ENCODE measurements at places on chromosomes 2 and 18.

GRCh38 chr2:163723881-163724280 is 11.9 kb downstream of the FIGN start:
- H3K36me3 ChIP-seq: peaks cover 6% of the 10 kb centered on the region
- DNase-seq: no peak
- H3K4me1 ChIP-seq: peaks cover 36% of the 10 kb centered on the region
- H3K27ac ChIP-seq: no peak overlapping the region

- DNase-seq: no peak
- no peak overlapping the region for H3K27ac ChIP-seq
- no peaks in the 10 kb centered on the region for H3K27me3 ChIP-seq
- no peaks in the 10 kb centered on the region for H3K4me1 ChIP-seq
- H3K36me3 ChIP-seq: peaks cover 6% of the 10 kb centered on the region
Measured at GRCh38 chr2:199329031-199329430, 128.7 kb downstream of the SATB2 start.

- H3K27ac ChIP-seq: no peak overlapping the region
- H3K4me3 ChIP-seq: no peak overlapping the region
- peaks cover 47% of the 10 kb centered on the region for H3K4me1 ChIP-seq
- DNase-seq: no peak
- H3K27me3 ChIP-seq: no peaks in the 10 kb centered on the region
Measured at GRCh38 chr2:181776336-181776735, 96.0 kb upstream of the NEUROD1 start.

- no peaks in the 10 kb centered on the region for H3K36me3 ChIP-seq
- no peak overlapping the region for H3K27ac ChIP-seq
- H3K4me3 ChIP-seq: peak overlapping the region; percentile 78
- H3K4me1 ChIP-seq: peaks cover 18% of the 10 kb centered on the region
Measured at GRCh38 chr2:96527286-96528005, 9.1 kb upstream of the ARID5A start.

DNA sequence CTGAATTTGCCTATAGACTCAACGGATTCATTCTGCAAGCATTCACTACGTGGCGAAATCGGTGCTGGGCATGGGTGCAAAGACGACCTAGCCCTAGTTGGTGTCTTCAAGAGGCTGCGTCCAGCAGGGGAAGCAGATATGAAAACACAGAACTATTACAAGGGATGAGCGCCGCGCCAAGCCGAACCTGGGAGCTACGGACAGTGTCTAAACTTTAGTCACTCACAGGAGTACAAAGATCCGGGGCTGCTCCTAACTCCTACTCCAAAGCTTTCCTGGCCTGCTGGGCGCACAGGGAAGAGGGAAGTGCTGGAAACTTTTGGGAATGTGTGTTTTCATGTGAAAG is 732 bp upstream of the ANXA4 start:
- DNase-seq: peak; percentile 18
- H3K4me3 ChIP-seq: peak overlapping the region; percentile 89
- peaks cover 10% of the 10 kb centered on the region for H3K4me1 ChIP-seq
- peaks cover 46% of the 10 kb centered on the region for H3K27me3 ChIP-seq
- H3K36me3 ChIP-seq: no peaks in the 10 kb centered on the region

- H3K27me3 ChIP-seq: peaks cover 18% of the 10 kb centered on the region
- peaks cover 29% of the 10 kb centered on the region for H3K4me1 ChIP-seq
- no peak for DNase-seq
Measured at GRCh38 chr2:156399224-156399949, 36.8 kb upstream of the GPD2 start.

- no peaks in the 10 kb centered on the region for H3K4me1 ChIP-seq
- no peak overlapping the region for H3K4me3 ChIP-seq
- no peaks in the 10 kb centered on the region for H3K27me3 ChIP-seq
- H3K27ac ChIP-seq: no peak overlapping the region
Measured at GRCh38 chr2:157735532-157735931, 106.9 kb upstream of the ACVR1C start.

DNA sequence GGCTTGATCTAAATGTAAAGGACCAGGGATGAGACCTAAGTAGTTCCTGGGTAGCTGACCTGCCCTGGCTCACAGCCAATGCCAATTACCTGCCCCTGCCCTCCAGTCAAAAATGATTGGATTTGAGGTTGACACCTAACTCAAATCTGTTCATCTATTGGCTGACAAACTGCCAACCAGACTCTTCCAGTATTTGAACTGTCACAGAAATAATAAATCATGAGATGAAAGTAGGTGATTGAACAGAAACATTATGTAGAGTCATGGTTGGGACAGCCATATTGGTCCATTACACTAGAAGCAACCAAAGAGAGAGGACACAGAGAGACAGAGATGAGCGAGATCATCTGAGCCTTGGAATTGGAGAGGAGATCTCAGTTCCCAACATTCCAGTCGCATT is 109.1 kb downstream of the ATL2 start:
- H3K4me3 ChIP-seq: no peak overlapping the region
- no peaks in the 10 kb centered on the region for H3K4me1 ChIP-seq
- H3K27ac ChIP-seq: no peak overlapping the region
- DNase-seq: no peak
- H3K36me3 ChIP-seq: no peaks in the 10 kb centered on the region

GRCh38 chr2:239375278-239376061 is 25.4 kb downstream of the HDAC4 start:
- peaks cover 12% of the 10 kb centered on the region for H3K4me1 ChIP-seq
- H3K27me3 ChIP-seq: no peaks in the 10 kb centered on the region

- H3K27me3 ChIP-seq: no peaks in the 10 kb centered on the region
- no peaks in the 10 kb centered on the region for H3K36me3 ChIP-seq
- H3K4me1 ChIP-seq: peaks cover 8% of the 10 kb centered on the region
- no peak overlapping the region for H3K27ac ChIP-seq
- no peak overlapping the region for H3K4me3 ChIP-seq
Measured at GRCh38 chr2:119408221-119408619, 23.4 kb upstream of the TMEM37 start.

DNA sequence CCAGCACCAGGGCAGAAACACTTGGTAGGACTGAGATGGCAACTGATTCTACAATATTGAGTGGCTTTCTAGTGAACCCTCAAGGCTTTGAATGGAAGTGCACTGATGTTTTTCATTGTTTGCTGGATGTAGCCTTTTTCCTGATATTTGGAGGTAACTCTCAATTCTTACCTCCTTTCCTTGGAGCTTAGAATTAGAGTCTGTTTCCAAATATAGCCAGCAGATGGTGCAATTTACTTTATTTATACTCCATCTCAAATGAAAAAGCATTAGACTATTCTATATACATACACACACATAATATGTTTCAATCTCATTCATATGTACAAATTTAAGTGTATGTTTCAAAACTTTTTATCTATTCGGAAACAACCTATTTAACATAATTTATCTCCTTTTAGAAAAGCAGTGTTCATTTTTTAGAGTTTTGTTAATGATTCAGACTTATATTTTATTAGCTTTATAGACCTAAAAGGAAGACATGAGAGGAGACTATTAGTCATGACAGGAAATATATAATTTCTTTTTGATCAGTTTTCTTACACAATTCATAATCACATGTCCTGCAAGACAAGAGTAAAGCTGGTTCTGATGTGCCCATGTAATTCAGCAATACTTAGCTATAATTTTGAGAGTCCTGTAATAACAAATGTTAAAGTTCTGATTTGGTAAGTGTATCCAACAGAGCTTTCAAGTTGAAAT is 124.8 kb downstream of the NUP35 start:
- H3K27me3 ChIP-seq: no peaks in the 10 kb centered on the region
- H3K36me3 ChIP-seq: no peaks in the 10 kb centered on the region
- H3K4me1 ChIP-seq: no peaks in the 10 kb centered on the region
- no peak overlapping the region for H3K27ac ChIP-seq
- no peak for DNase-seq

DNA sequence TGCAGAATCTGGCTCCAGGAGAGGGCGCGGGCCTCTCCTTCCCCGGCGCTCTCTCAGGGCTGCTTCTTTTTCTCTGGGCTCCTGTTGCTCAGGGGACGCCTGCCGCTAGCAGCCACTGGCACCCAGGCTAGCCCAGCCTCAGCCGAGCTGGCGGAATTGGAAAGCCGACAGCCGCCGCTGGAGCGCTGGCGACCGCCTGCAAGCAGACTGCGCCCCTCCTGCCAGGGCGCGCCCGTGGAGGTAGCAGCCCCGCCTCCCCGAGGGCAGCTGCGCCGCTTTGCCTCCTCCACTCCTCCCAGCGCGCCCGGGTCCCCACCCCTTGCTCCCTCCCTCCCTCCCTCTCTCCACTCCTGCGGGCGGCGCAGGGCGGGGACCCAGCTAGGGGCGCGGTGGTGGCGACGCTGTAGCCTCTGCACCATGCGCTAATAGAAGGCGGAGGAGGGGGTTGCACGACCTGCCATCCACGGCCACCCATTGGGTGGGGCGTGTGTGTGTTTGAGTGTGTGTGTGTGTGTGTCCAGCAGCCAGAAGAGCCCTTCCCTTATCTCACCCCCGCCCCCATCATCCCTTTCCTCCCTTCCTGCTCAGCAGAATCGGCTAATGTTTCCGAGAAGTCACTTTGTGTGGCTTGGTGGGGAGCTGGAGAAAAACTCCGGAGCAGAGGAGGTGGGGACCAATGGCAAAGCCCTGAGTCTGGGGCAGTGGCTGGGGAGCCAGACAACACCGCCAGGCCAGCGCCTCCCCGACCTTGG is at the start of gene SCN9A:
SCN9A (minus strand) TSS at position 209 of the 752 bp plus-strand sequence. CDS start 64,188 bp downstream, outside the sequence.
- peaks cover 22% of the 10 kb centered on the region for H3K4me1 ChIP-seq
- peak within 1 kb of the TSS; percentile 95 for H3K4me3 ChIP-seq
- peaks cover 71% of the 10 kb centered on the region for H3K27me3 ChIP-seq
- DNase-seq: peak; percentile 68

DNA sequence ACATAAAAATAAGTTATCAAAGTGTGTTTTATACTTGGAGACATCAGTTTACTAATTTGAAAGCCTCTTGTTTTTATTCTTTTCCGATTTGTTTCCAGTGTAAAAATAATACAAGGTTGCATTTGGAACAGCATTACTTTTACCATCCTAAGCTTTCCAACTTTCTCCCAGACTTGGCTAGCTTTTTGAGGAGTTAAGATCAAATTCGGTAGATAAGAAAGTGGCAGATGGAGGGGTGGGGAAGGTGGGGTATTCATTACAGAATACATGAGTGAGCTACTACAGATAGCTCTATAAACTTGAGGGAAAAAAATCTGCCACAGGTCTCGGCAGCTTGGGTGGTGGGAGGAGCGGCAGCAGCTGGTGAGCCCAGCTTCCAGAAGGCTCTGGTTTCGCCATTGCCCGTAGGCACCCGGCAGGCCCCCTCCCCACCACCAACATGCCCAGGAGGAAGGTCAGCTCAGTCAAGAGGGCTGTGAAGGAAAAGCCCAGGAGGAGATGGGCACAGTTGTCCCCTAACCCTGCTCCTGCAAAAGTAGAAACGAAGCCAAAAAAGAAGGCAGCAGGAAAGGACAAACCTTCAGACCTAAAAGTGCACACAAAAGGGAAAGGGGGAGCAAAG is 18.6 kb upstream of the RMC1 start:
- no peaks in the 10 kb centered on the region for H3K27me3 ChIP-seq
- H3K4me3 ChIP-seq: no peak overlapping the region
- no peaks in the 10 kb centered on the region for H3K4me1 ChIP-seq
- H3K36me3 ChIP-seq: peaks cover 3% of the 10 kb centered on the region

DNA sequence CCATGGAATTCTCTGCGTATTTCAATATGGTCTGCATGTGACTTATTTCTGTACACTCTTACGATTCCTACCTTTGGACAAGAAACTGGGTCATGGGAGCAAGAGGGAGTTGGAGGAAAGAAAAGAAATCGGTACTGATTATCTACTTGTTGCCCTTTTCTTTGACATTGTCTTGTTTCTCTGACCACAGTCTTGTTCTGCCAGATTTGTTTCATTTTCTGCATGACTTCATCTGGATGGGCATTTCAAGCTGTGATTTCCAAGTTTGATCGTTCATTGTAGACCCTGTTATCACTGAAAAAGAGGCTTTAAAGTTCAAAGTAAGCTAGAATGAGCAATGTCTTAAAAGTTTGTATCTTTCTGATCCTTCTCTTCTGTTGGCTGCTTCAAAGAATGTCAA is 2186.3 kb upstream of the CELF4 start:
- no peak overlapping the region for H3K4me3 ChIP-seq
- H3K4me1 ChIP-seq: peaks cover 17% of the 10 kb centered on the region
- no peak for DNase-seq
- peaks cover 30% of the 10 kb centered on the region for H3K36me3 ChIP-seq
- no peaks in the 10 kb centered on the region for H3K27me3 ChIP-seq

DNA sequence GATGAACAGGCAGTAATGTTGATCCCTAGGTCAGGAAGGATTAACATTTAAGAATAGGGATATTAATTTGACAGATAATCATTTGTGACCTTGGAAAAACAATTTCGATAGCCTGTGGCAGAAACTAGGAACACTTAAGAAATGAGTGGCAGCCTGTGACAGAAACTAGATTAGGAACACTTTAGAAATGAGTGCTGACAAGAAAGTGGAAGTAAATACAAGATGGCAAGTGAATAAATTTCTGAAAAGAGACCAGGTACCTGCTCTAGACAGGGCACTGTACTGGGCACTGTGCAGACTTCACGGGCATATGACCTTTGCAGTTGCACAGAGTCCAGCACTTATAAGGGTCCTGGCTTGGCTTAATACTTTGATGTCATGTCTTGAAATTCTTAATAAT is 5.5 kb upstream of the HNRNPA3 start:
- DNase-seq: no peak
- H3K4me3 ChIP-seq: peak overlapping the region; percentile 31
- no peak overlapping the region for H3K27ac ChIP-seq

- peaks cover 29% of the 10 kb centered on the region for H3K4me1 ChIP-seq
- no peak overlapping the region for H3K4me3 ChIP-seq
- no peaks in the 10 kb centered on the region for H3K36me3 ChIP-seq
- no peak overlapping the region for H3K27ac ChIP-seq
- no peak for DNase-seq
Measured at GRCh38 chr2:85957256-85957655, 68.5 kb upstream of the ST3GAL5 start.

DNA sequence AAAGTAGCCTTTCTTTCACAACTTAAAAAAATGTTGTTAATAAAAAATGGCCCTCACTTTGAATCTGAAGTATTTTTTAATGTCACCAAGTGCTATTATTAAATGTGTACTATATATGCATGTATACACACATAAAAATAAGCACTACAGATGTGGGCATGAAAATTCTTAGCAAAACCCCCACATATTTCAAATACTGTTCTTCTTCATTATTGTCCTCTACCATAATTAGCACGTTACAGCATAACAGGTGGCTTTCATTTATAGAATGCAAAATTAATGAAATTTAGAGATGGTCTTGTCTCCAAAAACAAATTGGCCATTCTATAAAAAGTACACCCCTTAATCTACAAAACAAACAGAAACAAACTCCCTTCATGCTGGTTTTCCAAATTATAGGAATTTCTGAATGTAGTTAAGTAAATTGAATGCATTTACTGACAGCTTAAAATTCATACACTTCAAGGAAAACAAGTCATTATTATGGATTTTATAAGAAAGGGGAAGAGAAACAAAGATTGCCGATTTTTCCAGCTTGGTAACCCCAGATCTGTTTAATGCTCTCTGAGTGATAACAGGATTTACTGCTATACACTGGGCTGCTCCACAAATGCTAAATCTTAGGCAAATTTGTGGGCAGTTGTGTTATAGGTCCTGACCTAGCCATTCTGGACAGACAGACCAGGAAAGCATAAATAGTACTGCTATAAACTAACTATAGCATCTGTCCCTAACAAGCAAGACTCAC is 67.2 kb downstream of the SPRED2 start:
- H3K36me3 ChIP-seq: no peaks in the 10 kb centered on the region
- H3K27ac ChIP-seq: no peak overlapping the region
- peaks cover 63% of the 10 kb centered on the region for H3K4me1 ChIP-seq
- DNase-seq: no peak
- H3K4me3 ChIP-seq: no peak overlapping the region
- H3K27me3 ChIP-seq: no peaks in the 10 kb centered on the region

GRCh38 chr2:241742320-241742939 is 8.0 kb downstream of the D2HGDH start:
- no peak for DNase-seq
- H3K36me3 ChIP-seq: peaks cover 15% of the 10 kb centered on the region
- H3K27me3 ChIP-seq: no peaks in the 10 kb centered on the region
- no peaks in the 10 kb centered on the region for H3K4me1 ChIP-seq
- H3K4me3 ChIP-seq: no peak overlapping the region

All from neural crest cell (in vitro differentiated cells).